GM10248 (cell line): ENCODE measurements at places on chromosomes 11 and 22.

GRCh38 chr11:83364500-83365045, 78.4 kb upstream of the CCDC90B start:
- no peak for DNase-seq

DNA sequence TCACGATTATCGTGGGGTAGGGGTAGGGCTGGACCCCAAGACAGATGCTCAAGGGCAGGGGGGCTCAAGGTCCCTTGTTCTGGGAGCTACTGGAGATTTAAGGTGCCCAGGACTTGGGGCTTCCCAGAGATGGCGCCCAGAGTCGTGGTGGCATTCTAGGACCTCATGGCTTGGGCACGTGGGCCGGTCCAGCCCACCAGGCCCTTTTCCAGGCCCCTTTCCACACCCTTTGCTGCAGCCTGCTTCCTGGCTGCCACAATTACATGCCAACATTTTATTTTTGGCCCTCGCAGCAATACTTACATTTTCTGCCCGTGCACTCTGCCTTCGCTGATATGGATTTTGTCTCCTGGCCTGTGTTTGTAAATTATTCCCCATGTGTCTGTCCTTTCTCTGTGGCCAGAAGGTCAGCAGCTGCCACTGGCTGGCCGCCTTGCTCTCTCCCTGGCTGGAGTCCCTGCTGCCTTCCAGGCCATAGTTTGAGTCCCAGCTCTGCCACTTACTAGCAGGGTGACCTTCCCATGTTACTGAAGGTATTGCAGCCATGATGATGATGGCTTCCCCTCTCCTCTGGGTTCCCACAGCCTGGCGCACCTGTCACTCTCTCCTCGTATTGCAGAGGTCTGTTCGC, 11.2 kb downstream of the MB start:
- DNase-seq: no peak

DNA sequence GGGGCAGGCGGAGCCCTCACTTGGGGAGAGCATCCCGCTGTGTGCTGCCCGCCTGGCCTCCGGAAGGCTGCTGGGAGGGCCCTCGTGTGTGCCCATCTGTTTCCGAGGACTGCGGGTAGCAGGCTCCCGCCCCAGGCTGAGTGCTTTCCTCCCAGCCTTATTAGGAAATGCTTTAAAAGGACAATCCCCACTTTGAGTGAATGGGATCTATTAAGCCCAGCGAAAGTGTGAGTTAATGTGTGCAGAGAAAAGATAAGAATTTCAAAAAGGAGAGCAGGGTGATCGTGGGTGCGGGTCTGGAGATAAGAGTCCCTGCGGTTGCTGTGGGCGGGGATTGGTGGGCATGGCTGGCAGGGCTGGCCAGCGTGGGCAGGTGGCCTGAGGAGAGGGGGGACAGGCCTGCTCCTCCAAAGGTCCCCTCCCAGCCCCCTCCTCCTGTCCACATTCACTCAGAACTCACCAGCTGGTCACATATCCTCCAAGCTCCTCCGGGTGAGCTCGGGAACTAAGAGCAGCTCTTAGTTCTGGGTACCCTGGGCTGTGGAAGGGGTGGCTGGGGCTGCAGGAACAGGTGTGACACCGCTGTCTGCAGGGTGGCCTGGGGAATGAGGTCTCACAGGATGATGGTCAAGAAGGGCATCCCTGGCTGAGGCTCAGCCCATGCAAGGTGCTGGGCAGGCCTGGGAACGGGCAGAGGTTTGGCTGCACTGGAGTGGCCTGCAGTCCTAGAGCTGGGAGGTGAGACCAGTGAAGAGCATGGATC, 1260.3 kb downstream of the BRD1 start:
- DNase-seq: no peak

DNA sequence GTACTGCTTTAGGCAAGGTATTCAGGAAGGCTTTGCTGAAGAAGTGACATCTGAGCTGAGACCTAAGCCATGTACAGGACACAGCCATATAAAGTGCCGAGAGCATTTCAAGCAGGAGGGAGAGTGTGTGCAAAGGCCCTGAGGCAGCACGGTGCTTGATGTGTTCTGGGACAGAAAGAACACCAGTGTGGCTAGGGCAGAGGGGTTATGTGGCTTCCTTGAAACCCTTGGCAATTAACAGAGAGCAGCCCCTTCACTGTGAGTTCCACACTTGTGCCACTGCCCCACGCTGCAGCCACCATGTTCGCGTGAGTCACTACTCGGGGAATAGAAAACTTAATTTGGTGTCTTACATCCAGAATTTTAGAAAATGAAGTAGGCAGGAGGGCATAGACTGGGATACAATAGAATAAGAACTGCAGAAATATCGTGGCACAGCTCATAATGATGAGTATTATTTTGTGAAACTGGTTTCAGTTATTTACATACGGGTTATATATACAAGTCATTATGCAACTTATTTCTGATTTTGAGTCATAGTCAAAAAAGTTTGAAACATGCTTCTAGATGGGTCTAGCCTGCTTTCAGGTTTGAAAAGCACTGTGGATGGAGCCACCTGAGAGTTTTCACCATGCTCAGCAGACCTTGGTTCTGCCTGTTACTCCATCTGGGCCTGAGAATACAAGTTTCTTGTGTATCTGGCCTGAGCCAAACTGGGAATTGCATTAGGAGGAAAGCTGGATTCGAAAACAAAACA, 11.8 kb downstream of the IL10RA start:
- DNase-seq: peak; percentile 68

GRCh38 chr11:10793470-10794255, 15.1 kb downstream of the EIF4G2 start:
- no peak for DNase-seq

DNA sequence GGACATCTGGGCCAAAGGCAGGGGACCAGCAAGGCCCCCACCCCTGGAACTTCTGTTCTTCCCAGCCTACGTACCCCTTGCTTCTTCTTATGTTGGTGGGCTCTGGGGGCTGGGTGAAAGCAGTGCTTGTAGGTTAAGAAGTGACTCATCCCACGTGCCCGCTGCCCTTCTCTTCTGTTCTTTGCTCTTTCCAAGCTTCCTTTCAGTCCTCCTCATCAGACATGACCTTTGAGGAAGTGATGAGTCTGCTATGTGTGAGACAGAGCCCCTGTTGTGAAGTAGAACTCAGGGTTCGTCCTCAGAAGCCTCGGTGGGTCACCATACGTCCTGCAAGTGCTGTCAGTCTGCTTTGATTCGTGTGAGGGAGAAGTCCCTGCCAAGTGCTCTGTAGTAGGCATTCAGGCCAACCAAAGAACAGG, 12.7 kb downstream of the MED15 start:
- no peak for DNase-seq

- no peak for DNase-seq
These were observed 12.1 kb upstream of the ELFN2 start for GRCh38 chr22:37439347-37439746.
